ENCODE measurements at places on chromosomes 3 and 15.

DNA sequence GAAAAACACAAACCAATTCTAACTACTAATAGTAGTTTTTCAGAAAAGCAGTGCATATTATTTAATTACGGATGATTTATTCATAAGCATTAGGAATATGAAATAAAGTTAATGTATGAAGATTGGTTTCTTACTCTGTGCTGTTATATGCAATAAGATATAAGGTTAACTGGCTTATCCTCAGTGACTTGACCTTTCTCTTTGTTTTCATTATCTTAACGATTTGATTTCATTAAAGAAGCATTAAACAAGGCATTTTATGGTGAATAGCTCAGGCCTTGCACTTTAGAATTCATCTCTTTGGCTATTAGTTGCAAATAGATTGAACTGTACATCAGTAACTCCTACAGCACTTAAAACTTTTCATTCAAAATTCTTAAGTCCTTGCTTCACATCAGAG is 28.9 kb downstream of the RAP2B start:
- no peak for DNase-seq

DNA sequence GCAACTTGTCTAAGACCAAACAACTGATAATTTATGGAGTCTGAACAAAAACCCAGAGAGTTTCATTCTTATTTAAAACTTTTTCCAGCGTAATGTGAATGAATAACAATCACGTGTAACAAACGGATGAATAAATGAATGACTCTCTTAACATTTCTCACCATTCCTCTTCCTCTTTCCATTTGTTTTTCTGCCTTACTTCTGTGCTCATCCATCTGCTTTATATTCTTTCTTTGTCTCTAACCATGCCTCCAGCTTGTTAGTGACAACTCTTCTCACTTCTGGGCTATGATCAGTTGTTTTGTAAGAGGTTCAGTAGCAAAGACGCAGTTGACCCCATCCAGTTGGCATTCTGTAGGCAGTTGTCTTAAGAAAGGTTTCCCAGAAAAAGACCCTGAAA is 133.7 kb upstream of the MB21D2 start:
- DNase-seq = no peak

DNA sequence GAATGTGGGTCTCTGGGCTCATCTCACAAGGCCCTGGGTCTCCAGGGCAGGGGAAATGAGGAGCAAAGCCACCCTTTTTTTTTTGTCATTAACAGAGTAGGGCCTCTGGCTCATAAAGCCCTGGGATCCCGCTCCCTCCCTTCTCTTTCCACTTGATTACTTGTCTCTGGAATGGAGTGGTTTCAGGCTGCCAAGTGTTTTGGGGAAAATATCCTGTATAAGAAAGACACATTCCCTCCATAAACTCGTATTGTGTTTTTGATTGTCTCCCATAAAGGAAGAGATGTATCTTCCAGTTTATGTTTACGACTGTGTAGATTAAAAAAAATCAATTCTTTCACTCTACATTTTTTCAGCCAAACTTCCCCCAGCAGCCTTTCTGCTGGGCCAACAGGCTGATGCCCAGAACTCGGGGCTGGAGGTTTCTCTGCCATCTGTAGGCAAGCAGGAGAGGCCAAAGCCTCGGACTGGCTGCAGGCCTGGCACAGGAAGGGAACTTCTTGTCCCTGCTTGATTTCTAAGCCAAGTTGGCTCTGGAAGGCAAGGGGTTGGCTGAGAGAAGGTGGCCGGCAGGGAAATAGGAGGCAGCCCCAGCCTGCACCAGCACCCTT is 49.4 kb upstream of the INSYN1 start:
- no peak for DNase-seq

DNA sequence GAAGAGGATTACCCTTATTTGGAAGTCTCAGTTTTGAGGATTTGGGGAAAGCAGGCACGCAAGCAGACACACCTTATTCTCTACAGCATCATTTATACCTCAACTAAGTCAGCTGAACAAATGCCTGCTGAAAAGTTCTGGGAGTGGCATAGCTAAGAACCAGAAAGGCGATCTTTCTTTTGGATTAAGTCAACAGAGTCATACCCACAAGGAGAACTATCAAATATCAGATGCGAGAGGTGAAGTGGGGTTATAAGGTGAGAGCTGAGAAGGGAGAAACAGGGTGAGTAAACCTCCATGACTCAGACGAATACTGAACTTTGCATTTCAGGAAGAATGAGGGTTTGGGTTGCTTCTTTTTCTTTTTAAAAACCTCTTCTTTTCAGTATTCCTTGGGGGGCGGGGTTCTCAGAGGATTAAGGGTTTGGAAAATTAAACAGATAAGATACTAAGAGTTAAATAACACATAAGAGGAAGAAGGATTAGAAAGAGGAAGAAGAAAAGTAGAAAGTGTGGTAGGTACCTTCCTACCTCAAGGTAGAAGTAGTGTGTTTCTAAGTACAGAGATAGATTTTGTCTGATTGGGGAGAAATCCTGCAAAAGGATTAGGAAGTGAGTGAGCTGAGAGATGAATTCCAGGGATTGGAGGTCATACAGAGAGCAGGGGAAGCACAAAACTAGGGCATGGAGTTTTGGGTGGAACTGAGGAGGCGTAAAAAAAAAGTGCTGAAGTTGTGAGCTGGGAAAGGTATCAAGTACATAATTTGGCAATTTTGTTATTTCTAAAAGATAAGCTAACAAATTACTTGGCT is 41.3 kb upstream of the ICE2 start:
- DNase-seq = no peak

GRCh38 chr15:92811148-92811913 is 88.8 kb upstream of the CHD2 start:
- DNase-seq = no peak

GRCh38 chr15:90465930-90466567 is 63.7 kb upstream of the CRTC3 start:
- DNase-seq = no peak

GRCh38 chr3:120661945-120662344 is 20.1 kb downstream of the HGD start:
- no peak for DNase-seq

DNA sequence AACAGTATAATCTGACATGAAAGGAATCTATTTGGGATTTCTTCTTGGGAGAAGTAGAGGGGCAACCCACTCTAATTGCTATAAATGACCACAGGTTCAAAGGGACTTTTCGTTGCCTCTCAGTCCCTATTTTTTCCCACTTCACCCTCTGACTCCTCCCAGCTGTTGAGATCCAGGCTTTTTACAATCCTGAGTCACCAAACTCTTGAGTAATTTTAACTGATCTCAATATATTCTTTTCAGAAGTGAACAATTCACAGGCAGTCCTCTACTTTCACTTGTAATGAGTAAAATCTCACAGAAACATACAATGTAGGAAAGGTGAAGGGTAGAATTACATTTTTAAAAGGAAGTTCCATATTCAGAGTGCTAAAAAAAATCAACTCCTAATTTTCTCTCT is 44.6 kb downstream of the EIF4E3 start:
- no peak for DNase-seq

DNA sequence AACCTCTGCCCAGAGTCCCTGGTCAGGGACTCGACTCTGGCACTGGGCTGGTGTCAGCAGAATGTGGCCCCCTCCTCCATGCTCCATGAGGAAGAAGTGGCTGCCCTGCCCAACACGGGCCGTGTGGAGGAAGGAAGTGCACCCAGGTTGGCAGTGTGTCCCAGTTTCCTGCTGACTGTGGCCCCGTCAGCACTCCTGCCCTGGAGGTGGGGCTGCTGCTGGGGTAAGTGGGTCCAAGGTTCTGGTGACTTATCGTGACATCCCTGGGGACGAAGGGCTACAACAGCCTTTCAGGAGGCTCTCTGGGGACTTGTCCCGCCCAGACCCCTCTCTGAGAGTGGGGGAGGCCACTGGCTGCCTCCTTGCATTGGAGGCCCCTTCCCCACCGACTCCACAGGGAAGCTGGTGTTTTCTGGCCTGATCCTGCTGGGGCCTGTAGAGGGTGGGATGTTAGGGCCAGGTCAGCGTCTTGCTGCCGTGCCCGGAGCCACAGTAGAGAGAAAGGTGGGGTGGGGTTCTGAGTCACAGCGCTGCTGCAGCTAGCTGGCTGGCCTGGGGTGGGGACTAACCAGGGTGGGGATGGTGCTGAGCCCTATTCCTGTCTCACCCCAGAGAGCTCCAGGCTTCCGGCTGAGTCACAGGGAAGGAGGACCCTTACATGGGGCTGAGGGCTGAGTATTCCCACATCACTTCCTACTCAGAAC is 10.5 kb downstream of the SEMA4B start:
- DNase-seq = no peak

DNA sequence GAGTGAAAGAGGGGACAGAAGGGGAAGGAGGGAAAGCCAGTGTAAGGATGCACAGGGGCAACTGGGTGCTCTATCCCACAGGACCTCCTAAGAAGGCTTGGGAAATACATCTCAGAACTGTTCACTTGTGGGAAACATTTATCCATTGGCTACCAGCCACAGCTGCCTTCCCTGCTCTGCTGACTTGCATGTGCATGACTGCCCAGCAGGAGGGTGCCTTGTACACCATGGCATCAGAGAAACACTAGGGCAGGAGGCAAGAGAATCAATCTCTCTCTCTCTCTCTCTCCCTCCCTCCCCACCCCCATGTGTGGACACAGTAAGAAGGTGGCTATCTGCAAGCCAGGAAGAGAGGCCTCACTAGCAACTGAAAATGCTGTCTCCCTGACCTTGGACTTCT is 62.9 kb upstream of the ZBTB38 start:
- DNase-seq = no peak

DNA sequence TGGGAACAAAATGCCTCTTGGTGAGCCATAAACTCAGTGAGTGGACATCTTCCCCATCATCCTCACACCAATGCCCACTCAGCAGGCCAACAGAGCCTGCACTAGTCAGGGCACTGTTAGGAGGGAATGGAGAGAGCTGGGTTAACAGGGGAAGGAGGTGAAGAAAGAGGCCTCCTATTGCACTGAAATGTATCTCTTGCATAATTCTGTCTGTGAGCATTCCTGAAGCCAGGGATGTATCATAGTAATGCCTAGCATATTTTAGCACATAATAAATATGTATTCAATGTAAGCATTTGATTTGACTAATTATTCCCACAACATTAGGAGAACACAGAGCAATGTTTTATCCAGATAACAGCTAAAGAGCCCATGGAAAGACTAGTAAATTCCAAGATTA is 81.2 kb downstream of the ANO10 start:
- no peak for DNase-seq

DNA sequence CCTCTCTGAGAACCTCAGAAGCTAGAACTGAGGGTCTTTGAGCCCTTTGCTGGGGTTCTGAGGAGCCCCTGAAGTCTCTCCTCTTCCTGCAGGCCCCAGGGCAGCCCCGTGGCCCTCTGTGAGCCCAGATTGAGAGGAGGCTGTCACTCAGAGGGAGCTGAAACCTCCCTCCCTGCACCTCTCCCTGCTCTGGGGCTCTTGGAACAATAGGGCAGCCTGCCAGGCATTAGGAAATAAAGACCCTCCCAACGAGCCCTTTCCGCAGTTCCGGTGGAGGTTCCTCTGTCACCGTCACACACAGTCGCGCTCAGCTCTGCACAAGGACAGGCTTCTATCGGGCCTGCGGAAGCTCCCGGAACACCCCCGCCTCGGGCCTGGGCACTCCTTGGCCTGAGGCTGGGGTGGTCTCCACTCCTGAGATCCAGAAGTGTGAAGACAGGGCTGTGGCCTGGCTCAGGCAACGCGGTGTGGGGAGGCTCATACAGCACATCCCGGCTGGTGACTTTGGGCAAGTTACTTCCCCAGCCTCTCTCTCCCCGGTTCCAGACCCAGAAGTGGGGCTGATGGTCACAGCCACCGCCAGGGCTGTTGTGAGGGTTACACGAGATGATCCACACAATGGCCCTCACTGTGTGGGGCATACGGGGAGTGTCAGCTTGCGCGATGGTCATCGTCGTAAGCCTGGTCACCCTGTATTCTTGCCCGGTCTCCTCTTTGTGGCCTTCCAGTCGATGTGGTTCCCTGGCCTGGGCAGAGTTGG is 17.7 kb downstream of the MELTF start:
- DNase-seq = no peak

DNA sequence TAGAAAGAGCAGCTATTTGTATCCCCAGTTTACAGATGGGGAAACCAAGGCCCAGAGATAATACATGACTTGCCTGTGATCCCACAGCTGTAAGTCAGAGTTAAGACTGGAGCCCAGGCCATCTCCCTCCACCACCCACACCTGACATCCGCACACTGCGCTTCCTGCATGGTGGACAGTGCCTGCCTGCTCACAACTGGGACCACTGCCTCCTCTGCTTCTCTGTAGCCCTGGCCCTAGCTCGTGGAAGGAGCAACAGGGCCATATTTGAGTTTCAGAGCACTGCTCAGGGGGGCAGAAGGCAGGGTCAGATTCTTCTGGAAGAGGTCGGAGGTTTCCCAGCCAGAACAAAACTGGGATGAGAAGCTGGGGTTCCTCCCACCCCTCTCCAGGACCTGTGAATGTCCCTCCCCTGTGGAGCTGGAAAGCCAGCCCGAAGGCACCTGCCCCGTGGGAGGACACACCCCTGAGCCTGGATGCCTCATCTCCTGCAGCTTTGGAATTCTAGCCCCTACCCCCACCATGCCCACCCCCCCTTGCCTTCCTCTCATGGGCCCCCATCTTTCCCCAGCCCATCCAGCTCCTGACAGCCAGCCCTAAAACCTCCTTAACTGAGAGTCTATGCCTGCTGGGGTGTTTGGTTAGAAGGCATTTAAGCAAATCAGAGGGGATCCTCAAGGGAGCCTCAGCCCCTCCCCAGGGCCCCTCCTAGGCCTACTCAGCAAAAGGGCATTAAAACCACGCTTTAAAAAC is 100.1 kb downstream of the TPRA1 start:
- no peak for DNase-seq

DNA sequence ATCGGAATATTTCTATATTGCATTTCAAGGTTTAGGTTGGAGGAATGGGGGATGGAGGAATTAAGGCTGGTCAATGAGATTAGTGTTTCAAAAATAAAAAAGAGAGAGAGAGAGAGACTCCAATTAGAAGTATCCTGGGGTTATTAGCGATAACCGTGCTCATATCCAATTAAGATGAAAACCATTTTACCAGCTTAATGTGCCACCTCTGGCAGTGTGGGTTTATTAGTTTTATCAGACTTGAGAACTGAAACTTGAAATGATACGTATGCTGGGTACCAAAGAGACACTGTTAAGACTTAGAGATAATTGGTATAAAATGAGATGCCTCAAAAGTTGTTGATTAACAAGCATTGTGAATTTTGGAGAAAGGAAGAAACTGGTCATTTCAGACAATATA is 251.5 kb upstream of the NR2F2 start:
- DNase-seq = no peak

DNA sequence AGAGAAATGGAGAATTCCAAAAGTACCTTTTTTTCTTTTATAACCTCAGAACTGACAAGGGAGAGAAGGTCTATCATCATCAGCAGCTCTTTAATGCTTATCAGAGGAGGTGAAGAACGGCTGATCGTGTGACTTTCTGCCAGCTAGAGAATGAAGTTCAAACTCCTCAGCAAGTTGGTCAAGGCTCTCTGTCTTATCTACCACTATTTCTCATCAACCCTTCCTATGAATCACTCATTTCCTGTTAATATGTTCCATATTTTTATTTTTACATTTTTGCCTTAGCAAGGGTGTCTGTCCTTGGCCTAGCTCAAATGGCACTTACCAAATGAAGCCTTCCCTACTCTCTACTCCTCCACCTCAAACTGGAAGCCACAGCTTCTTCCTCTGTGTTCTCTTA is 73.1 kb upstream of the TSPAN3 start:
- no peak for DNase-seq

Measured in stimulated activated CD8-positive, alpha-beta memory T cell treated with anti-CD3 and anti-CD28 coated beads, Interleukin-4, amount 100 ng/mL, for 4 hours (primary cell).